AG04450 (cell line): ENCODE measurements at places on chromosomes 12 and 14. TPM values are rescaled to one million over a fixed set of nuclear protein-coding genes. Genes with fewer than 3 reads are reported as not detected.
A peak's percentile ranks its signal among the peaks of the same experiment; 100 is the strongest.

DNA sequence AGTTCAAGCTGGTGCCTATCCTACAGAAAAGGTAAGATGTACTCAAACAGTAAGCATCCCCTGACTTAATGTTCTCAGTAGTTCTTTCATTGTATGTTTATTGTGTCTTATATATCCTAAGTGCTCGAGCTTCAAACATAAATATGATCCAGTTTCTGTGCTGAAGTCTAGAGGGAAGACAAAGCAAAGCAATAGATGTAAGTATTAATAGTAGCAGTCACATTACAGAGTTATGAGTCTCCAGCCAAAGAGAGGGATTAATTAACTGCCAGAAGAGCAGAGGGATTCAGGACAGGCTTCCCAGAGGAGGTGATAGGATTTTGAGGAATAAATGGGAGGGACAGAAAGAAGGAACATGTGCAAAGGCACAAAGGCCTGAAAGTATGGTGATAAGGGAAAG, 1.4 kb downstream of the NGDN start:
- no peak for DNase-seq

DACT1 gene
- polyA plus RNA-seq, result 6.1 and 6.2 TPM in 2 replicates

DNA sequence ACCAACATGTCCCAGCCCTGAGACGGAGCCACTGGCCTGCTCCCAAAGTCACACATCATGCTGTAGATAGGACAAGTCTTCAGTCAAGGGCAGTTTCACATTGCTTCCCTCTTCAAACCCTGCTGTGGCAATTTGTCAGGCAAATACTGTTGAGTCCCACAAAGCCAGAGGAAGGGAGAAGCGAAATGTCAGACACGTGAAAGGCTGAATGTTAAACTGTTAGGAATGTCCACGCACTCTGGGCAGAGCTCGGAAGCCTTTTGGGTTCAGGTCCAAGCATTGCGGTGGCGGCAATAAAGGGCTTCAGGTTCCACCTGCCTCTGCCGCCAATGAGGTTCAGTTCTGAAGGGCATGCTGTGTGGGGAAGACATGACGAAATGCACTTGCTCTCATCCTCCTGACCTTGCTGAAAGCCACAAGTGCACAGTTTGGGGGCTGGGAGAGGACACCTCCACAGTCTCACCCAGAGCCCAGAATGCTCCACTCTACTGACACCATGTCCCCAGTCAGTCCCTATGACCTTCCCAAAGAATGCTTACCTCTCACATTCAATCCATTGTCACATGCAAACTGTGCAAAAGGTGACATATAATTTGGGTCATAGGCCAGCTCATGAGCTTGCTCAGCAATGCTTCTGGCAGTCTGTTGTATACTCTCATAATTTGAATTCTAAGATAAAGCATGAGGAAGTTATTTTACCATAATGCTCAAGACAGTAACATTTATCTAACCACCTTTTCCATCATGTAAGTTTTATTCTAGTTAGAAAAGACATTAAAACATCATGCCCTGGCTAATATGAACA, 35.7 kb downstream of the RAD9B start:
- DNase-seq, result no peak

DNA sequence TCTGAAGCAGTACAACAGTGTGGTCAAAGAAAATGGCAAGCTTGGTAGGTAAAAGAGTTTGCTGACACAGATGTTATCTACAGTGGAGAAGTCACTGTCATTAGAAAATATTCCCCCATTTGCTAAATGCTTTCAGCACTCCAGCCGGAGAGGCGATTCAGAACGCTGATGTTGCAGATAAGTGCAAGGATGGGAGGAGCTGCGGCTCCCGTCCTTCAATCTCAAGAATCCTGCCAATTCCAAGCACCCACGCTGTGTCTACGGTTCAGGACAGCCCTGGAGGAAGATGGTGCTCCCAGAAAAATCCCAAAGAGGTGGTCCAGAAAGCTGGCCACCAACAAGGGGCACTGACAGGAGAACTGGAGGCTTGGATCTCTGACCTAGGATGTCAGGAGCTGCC, 79.1 kb downstream of the ZFP36L1 start:
- DNase-seq, result no peak

- DNase-seq, result no peak
These were observed 13.7 kb downstream of the COA8 start for GRCh38 chr14:103576371-103577024.

- DNase-seq, result peak; percentile 93
These were observed 22.8 kb downstream of the ATF1 start for GRCh38 chr12:50786498-50787231.

TOMM20L gene
- not detected in 2 replicates for polyA plus RNA-seq

TAS2R43 gene
- polyA plus RNA-seq, result not detected in 2 replicates

- peak; percentile 51 for DNase-seq
These were observed 89.3 kb downstream of the OSBPL8 start for GRCh38 chr12:76470028-76470939.

DNA sequence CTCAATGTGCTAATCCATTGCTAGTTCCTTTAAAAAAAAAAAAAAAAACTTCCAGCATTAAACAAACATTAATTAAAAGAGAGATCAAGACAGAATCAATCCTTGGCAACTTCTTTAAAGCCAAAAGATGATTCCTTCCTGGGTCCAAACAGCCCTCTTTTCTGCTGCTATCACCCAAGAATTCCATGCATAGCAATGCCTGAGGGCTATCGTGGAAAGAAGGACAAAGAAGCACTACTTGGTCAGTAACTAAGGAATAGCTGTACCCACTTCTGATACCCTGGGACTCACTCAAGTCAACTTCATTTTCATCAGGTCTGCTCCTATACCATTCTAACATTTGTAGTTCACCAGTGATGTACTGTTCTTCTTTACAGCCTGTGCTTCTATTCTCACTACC, 51.8 kb downstream of the SLC38A2 start:
- no peak for DNase-seq
